Psoas muscle (tissue), 8 donors: ENCODE measurements at places on chromosomes 7 and 10. TPM values are rescaled to one million over a fixed set of nuclear protein-coding genes. Genes with fewer than 3 reads are reported as not detected.

DNA sequence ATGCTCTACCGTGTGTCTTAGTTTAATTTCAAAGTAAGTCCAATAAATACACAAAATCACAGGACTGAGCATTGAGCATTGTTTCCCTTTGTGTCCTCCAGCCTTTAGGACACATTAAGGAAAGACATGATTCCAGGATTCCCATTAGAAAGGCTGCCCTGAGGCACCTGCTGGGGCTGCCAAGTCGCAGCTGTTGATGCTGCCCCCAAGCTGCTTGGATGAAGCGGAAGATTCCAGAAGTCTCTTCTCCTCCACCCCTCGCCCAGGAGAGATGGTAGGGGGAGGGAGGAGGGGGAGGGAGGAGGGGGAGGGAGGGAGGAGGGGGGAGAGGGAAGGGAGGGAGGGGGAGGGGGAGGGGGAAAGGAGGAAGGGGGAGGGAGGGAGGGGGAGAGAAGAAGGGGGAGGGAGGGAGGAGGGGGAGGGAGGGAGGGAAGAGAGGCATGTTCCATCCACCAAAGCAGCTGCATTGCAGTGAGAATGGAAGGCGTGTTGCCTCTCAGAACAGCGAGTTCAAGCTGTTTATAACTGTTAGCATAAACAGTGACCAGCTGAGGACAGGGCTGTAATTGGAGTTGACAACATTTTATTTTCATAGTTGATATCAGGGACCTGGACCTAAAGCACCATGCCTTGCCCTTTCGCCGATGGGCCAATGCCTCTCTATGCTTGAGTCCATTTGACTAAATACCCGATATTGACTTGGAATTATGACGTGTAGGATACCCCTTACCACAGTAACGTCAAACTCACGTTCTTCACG, 67.3 kb downstream of the DIP2C start:
- no peak for DNase-seq

Gene TMEM26
- total RNA-seq = 0.10 TPM

- DNase-seq = no peak
These were observed 101.7 kb downstream of the ICA1 start for GRCh38 chr7:8160250-8160649.

GRCh38 chr7:84484502-84485079, 290.0 kb upstream of the SEMA3A start:
- DNase-seq = no peak

DNA sequence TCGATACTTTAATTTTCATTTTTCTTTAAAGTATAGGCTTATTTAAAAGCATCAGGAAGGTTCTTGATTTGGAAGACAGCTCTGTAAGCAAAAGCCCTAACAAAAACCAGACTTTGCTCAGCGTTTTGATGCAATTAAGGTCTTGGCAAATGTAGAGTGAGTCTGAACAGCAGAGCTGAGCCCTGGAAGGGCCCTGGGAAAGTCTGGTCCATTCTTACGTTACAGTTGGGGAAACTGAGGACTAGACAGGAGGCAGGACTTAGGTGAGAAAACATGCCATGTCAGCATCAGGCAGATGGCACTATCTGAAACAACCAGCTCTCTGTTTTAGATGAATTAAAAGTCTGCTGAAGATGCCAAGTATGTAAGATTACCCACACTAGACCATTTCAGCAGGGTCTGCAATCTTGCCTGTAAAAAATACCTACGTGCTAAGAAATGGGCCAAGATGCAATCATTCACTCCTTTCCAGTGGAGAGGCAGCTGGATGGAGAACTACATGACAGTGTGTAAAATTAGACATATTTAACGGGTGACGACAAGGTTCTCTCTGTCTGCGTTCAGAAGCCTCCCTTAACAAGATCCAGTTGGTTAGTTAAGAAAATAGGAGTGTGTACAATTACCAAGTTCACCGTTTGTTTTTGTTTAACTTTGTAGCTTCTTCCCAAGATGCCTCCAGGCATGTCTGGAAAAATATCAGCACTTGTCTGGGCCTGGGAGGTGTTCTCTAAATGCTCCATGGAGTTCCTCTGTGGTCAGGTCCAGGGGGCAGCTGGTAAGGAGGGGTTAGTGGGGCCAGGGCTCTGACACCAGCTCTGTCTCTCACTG, 502.3 kb upstream of the ZMIZ1 start:
- no peak for DNase-seq

Gene PYROXD2
- 3.8 TPM for total RNA-seq

DNA sequence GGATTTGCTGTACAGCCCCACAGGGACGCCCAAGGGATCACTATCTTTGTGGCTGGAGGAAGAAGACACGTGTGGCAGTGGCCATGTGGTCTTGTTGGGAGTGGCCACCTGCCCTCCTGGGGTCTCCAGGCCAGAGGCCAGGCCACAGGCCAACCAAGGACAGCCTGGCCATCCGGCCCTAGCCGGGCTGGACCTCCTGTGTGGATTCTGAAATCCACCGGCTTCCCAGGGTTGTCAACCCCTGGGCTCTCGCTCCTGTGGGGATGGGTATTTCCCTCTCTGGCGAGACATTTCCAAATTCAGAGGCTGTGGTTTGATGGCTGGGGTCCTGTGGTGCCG, 31.5 kb upstream of the CFAP46 start:
- DNase-seq = no peak

DNA sequence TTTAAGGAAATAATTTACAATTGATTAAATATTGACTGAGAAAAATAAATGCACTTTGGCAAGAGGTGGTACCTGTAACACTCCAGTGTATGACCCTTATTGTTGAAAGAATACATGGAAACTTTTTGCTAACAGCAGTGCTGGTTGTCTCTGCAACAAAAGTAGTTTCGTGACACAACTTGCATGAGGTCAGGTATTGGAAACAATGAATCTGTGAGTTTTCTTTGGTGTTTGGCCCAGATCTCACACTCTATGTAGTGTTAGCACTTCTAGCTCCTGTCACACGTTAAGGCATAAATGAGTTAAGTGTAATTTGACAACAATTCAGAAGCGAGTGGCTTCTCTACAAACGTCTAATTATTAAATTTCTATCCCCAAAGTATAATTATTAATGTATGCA, 137.7 kb upstream of the MDFIC start:
- no peak for DNase-seq
